ENCODE measurements at places on chromosomes 6 and 20.

GRCh38 chr6:154230393-154230792, 126.2 kb downstream of the IPCEF1 start:
- DNase-seq: no peak

DNA sequence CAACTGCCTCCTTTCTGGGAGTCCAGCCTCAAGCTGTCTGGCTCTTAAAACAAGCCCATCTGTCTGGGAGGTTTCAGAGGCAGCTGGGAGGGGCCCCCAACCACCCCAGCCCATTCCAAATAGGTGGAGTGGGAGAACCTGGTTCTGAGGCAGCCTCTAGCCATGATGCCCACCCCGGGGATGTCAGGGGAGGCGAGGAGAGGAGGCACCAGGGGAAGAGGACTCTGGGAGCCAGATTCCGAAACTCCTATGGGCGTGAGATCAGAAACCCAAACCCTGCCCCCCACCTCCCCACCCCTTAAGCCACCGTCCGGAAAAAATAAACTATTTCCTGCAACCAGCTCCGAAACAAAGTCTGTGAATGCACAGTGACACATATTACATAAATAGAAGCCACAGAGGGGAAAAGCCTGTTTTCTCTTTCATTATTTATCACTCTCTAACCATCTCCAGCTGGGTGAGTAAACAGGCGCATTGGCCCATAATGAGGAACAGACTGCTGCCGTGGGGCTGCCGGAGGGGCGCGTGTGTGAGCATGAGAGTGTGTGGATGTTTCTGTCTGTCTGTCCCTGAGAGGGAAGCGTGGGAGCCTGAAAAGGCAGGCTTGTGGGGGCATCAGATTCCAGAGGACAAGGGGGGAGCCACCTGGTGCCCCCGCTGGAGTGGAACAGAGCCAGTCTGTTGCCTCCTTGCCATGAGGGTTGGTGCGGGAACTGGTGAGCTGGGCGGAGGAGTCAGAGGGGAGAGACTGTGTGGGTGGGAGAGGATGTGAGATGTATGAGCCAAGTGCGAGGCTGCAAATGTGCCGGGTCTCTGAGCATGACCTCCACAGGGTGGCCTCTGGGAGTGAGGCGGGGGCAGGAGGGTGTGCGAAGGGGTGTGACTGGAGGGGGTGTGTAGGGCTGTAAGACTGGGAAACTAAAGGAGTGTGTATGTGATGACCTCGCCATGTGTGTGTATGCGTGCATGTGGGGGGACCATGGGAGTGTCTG, 14.3 kb upstream of the FOXP4 start:
- DNase-seq: peak; percentile 61

- DNase-seq: no peak
Observed at GRCh38 chr20:37463726-37464494, 57.1 kb upstream of the NNAT start.

DNA sequence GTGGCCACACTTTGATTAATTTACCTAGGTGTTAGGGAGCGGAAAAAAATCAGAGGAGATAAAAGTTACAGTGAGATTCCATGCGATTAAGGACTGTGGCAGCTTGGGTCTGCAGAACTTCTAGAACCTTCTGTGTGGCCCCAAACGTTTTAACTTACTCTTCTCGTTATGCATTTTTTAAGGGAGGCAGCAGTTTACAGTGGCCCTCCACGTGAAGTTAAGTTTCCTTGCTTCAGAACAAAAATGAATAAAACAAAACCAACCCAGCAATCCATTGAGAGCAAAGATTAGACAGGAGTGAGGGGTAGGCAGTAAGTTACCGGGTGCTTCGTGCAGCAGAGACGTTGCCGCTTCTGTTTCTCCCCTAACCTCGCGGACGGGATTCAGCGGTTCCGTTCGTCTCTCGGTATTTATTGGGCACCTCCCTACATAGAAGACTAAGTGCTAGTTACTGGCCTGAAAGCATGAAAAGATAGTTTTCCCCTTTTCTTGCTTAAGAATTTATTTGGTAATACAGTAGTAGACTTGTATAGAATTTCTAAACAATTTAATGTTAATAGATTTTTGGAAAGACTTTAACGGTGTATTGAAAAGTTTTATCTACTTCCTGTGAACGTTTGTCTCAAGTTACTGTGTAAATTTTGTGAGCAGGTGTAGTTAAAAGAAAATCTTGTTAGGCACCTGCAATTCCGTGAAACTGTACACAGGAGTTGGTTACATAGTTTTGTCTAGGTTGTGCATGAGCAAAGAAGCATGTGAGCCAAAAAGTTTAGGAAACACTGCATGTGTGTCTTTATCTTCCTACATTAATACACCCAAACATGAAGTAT, 1.1 kb downstream of the BAG2 start:
- DNase-seq: peak; percentile 52

- DNase-seq: peak; percentile 35
Observed at GRCh38 chr6:5995949-5996713, 10.6 kb downstream of the NRN1 start.

GRCh38 chr6:126015863-126016262, 29.5 kb downstream of the TRMT11 start:
- DNase-seq: no peak

DNA sequence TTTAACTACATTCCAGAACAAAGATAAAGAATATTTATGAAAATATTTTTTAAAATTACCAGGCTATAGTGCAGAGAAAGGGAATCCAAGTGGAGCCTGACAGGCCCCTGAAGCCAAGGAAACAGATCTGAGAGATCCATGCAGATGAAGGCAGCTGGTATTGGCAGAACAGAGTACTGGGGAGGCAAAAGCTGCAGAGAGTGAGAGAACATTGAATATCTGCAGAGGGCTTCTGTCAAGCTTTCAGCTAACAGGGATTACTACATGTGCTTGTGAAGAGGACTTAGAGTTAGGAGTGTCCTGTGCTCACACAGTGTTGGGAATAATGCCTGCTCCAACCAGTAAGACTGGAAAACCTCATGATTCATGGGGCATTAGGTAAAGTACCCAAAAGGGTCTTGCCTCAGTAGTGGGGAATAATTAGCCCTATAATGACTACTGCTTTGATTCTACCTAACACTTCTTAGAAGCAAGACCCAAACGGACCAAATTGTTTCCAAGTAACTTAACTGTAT, 657.2 kb downstream of the DHX35 start:
- DNase-seq: no peak

GRCh38 chr20:47106786-47107185, 212.1 kb downstream of the EYA2 start:
- no peak for DNase-seq

DNA sequence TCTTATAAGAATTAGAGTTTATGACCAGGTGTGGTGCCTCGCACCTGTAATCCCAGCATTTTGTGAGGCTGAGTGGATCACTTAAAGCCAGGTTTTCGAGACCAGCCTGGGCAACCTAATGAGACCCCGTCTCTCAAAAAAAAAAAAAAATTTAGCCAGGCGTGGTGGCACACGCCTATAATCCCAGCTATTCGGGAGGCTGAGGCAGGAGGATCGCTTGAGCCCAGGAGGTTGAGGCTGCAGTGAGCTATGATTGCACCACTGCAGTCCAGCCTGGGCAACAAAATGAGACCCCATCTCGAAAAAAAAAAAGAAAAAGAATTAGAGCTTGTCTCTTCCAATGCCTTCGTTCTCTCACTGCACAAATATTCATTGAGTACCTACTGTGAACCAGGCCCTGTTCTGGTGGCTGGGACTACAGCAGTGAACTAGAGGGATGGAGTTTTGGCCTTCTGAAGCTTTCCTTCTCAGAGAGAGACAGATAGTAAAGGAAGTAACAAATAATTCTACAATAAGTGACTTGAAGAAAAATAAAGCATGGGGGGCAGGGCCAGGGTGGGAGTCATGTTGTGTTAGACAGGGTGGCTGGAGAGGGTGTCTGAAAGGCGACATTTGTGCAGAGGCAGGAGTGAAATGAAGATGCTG, 56.4 kb downstream of the HNF4A start:
- no peak for DNase-seq

- DNase-seq: no peak
Observed at GRCh38 chr20:16147216-16147615, 426.0 kb downstream of the KIF16B start.

GRCh38 chr6:30463651-30464618, 25.4 kb upstream of the HLA-E start:
- peak; percentile 73 for DNase-seq

- no peak for DNase-seq
Observed at GRCh38 chr20:17854307-17854903, 114.2 kb downstream of the SNX5 start.

DNA sequence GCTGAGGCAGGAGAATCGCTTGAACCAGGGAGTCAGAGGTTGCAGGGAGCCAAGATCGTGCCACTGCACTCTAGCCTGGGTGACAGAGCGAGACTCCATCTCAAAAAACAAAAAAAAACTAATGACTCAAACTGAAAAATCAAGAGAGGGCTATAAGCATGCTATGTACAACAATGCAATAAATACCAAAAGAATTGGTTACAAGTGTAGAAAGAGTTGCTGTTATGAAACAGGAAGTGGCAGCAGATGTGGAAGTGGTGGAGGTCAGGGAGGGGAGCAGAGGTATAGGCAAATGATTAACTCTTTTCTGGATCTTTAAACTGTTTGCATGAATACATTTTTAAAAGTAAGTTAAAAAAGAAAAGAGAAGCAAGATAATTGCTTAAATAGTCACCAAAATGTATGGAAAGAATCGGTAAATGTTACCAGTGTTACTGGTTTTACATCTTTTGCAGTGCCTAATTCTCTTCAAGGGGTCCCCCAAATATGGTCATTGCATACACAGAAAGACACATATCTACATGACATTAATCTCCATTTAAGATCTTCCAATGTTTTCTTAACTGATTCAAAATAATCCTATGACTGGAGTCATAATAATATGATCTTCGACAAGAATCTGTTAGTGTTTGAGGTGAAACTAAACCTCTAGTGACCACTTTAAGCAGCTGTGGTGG, 15.0 kb downstream of the CALHM6 start:
- DNase-seq: peak; percentile 68

DNA sequence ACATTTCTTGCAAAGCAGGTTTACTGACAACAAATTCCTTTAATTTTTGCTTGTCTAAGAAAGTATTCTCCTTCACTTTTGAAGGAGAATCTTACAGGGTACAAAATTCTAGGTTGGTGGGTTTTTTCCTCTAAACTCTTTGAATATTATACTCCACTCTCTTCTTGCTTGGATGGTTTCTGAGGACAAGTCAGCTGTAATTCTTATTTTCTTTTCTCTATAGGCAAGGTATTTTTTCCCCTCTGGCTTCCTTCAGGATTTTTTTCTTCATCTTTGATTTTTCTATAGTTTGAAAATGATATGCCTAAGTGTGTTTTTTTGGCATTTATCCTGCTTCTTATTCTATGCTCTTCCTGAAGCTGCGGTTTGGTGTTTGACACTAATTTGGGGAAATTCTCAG, 112.5 kb upstream of the HIVEP1 start:
- no peak for DNase-seq

DNA sequence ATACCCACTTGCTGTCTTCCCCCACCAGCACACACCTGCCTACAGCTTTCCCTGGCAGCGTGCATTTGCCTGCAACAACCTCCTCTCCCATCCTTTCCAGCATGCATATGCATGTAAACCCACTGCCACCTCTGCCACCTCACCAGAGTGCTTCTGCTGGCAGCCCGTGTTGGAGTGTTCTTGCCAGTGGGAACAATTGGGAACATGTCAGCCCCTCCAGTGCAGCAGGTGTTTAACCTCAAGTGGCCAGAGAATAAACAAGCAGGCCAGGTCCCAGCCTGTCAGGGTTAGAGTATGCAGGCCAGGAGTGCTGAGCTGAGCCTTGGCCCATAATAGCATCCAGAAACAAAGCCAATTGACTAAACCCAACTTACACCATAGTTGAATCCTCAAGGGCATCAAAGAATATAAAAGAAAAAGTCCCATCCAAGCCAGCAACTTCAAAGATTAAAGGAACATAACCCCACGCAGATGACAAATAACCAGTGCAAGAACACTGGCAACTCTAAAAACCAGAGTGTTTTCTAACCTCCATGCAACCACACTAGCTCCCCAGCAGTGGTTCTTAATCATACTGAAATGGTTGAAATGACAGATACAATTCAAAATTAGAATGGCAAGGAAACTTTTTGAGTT, 1212.1 kb upstream of the CITED2 start:
- DNase-seq: peak; percentile 14

DNA sequence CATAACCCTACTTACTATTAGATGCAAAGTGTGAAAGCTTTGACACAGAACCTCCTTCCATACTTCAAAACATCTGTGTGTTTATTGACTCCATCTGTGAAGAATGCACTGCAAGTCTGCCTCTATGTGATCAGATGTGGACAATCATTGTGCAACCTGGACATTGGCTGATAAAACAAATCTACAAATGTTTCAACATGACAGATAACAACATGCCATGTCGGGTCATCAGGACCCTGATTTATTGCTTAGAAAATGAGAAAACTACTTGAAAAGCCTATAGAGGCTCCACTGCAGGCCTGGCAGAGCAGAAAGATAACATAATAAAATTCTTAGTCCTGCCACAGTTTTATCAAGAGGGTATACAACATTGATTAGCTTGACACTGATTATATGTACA, 1286.4 kb downstream of the GRIK2 start:
- DNase-seq: no peak

DNA sequence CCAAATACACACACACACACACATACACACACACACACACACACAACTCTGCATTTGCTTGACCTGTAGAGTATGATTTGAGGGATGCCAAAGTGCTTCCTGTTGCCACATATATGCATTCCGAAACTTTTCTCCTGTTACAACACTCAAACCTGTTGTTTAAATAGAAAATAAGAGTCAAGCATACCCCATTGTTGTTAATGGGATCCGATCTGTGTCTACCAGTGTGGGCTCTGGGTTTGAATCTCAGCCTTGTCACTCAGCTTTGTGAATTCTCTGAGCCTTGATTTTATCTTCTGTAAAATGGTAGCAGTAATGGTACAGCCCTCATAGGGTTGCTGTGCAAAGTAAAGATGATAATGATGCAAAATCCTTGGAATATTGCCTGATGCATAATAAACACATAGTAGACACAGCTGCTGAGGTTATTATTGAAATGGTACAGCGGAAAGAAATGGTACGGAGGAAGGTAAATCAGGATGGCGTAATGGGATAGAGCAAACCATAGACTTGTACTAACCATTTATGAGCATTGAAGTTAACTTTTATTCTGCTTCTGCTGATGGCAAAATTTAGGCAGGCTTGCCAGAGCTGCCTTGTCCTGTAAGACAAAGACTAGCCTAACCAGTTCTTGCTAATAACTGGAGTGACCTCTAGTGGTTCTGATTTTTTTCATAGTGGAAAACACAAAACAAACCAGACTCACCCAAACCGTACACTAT, 113.5 kb upstream of the PHACTR1 start:
- no peak for DNase-seq

- peak; percentile 29 for DNase-seq
Observed at GRCh38 chr6:30543821-30544220, 12.5 kb downstream of the GNL1 start.

Data from activated CD4-positive, alpha-beta T cell treated with anti-CD3 and anti-CD28 coated beads, Interleukin-2, amount 10 ng/mL, durations not matched to agents 7 days and 5 days (primary cell).